CD8-positive, alpha-beta memory T cell (primary cell): ENCODE measurements at places on chromosomes 12 and 14.

DNA sequence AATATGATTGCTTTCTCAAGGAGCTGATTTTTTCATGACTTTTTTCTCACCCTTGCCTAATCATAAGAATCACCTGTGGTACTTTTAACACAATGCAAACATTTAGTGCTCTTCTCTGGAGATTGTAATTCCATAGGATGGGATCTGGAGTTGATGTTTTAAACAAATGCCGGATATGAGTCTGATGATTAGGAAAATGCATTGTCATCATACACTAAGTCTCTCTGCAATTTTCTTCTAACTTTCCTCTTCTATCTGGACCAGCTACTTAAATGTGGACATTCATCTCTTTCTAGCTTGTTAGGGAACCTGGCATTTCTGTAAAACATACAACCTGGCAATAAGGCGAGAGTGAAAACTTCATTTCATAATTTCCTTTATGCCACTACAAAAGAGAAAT is 23.5 kb downstream of the PMCH start:
- no peaks in the 10 kb centered on the region for H3K4me1 ChIP-seq
- DNase-seq = no peak
- no peaks in the 10 kb centered on the region for H3K36me3 ChIP-seq
- no peak overlapping the region for H3K4me3 ChIP-seq

- H3K27ac ChIP-seq = no peak overlapping the region
- no peaks in the 10 kb centered on the region for H3K27me3 ChIP-seq
- no peak for DNase-seq
These were observed 50.0 kb upstream of the BCL2L14 start for GRCh38 chr12:12020762-12021161.

GRCh38 chr12:116320791-116321217 is 43.3 kb upstream of the MED13L start:
- H3K4me1 ChIP-seq = peaks cover 18% of the 10 kb centered on the region
- H3K4me3 ChIP-seq = no peak overlapping the region

DNA sequence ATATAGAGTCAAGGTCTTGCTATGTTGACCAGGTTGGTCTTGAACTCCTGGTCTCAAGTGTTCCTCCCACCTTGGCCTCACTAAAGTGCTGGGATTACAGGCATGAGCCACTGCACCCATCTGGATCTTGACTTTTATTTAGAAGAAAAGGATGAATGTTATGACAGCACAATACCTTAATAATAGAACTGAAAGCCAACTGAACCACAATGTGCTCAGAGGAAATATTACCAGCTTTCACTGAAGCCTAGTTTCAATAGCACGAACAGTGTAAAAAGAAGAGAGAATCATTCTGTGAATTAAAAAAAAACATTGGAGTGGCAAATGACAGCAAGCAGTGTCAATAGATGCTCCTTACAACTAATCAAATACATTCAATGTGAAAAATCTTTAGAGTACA is 239.2 kb upstream of the RMST start:
- no peaks in the 10 kb centered on the region for H3K27me3 ChIP-seq
- no peak overlapping the region for H3K27ac ChIP-seq
- no peak for DNase-seq

DNA sequence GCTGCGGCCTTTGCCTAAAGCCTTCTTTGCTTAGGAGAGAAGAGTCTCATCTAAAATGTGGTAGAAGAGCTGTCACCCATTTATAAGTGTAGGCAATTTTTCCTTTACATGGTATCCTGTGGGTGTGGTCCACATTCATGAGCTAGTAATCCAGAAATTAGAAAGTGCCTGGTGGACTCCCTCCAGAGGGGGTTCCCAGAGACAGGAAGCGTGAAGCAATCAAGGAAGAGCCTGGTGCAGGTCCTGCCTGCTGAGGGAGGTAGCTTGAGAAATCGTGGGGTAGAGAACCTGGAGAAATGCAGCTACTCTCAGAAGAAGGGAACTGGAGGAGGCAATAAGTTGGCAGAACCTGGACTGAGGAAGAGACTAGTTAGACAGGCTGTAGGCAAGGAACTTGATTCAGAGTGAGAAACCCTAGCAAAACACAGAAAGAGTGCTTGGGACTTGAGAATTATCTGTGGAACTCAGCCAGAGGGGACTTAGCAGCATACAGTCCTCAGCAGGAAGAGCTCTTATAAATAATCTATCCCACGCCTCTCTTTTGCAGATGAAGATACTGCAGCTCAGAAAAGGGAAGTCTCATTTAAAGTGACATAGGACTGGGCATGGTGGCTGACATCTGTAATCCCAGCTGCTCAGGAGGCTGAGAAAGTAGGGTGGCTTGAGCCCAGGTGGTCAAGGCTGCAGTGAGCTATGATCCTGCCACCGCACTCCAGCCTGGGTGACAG is 182.4 kb upstream of the CCND2 start:
- H3K4me3 ChIP-seq = no peak overlapping the region
- no peaks in the 10 kb centered on the region for H3K36me3 ChIP-seq
- H3K4me1 ChIP-seq = no peaks in the 10 kb centered on the region
- no peaks in the 10 kb centered on the region for H3K27me3 ChIP-seq

DNA sequence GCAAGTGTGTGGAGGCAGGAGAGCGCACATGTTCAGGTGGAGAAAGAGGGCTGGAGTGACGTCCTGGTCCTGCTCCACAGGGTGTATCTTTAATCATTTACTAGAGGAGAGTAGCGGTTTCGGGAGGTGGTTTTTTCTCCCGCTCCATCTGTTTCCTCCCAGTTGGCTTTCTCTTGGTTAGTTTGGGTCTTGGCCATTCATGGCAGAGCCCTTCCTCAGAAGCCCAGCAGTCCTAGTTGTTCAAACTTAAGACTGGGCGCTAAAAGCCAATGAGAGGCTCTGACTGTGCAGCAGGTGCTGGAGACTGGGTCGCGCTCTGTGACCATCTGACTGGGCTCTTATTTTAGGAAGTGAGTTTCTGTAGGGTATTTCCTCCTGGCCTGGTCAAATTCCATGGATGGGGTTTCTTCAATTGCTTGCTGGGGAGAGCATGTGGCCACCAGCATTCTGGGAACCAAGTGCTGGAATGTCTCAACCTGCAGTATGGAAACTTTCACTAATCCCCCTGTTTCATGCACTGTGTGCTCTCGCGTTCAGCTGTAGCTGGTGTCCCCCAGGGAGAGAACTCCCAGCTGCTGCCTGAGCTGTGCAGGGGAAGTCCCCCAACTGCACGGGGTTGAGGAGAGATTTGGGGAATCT is 27.4 kb upstream of the TSPAN9 start:
- H3K27ac ChIP-seq = no peak overlapping the region
- no peaks in the 10 kb centered on the region for H3K36me3 ChIP-seq
- no peaks in the 10 kb centered on the region for H3K27me3 ChIP-seq
- no peaks in the 10 kb centered on the region for H3K4me1 ChIP-seq

- no peaks in the 10 kb centered on the region for H3K27me3 ChIP-seq
- H3K4me3 ChIP-seq = no peak overlapping the region
- no peak for DNase-seq
These were observed 88.1 kb downstream of the PPP2R5E start for GRCh38 chr14:63454863-63455622.
